ENCODE measurements at places on chromosomes 7 and 10. TPM values are rescaled to one million over a fixed set of nuclear protein-coding genes. Genes with fewer than 3 reads are reported as not detected.

DNA sequence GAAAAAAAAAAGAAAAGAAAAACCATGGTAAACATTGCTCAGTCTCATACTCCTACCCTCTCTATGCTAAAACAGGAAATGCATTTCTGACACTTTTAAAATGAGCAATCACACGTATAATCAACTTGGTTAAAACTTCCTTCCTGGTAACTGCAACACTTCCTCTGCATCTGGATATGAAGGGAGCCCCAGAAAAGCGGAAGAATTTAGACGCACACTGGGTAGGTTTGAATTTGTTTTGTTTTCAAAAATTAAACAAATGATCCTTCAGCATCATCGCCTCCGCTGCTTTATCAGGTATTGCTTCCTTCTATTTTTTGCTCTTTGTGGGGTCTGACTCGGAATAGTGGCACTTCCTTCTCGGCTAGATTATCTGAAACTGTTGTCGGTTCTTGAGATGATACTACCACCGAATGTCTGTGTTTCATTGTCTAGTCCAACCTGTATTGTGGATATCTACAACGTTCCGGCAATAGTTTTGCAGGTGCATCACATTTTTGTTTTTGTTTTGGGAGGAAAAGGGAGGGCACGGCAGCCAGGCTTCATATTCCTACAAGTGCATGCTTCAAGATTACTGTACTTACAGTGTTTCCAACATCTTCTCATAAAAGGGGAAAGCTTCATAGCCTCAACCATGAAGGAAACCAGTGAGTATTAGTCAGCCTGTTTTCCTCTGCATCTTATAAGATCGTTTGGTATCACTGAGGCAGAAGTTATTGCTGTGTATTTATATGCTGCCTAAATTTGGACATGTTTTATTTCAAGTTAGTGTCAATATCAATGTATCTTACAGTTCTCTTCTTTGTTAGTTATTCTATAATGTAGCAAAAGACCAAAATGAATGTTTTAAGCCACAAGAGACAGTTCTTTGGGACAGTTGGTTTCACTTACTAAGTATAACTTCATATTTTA lies at the start of gene PIK3CG:
TSS of gene PIK3CG (plus strand) at position 153 of the 912 bp plus-strand sequence. CDS start 2,280 bp downstream, outside the sequence.
- H3K4me1 ChIP-seq = no peaks in the 10 kb centered on the region
- no peaks in the 10 kb centered on the region for H3K36me3 ChIP-seq
- H3K27ac ChIP-seq = no peak within 1 kb of the TSS
- no peaks in the 10 kb centered on the region for H3K27me3 ChIP-seq
- no peak within 1 kb of the TSS for H3K4me3 ChIP-seq
- DNase-seq = no peak

GRCh38 chr10:52447931-52448353 lies 133.9 kb downstream of the DKK1 start:
- DNase-seq = no peak
- peaks cover 60% of the 10 kb centered on the region for H3K4me1 ChIP-seq
- H3K4me3 ChIP-seq = no peak overlapping the region
- H3K27ac ChIP-seq = peak overlapping the region; percentile 19

The SFTPA1 gene
- not detected for polyA plus RNA-seq

- H3K27me3 ChIP-seq = no peaks in the 10 kb centered on the region
- peaks cover 7% of the 10 kb centered on the region for H3K4me1 ChIP-seq
- peak within 1 kb of the TSS; percentile 85 for H3K4me3 ChIP-seq
- no peaks in the 10 kb centered on the region for H3K36me3 ChIP-seq
- no peak for DNase-seq
Observed at GRCh38 chr10:22316286-22317075, at the start of gene COMMD3. Gene COMMD3 (plus strand): TSS chr10:22316388. CDS start chr10:22316418, 30 bp downstream.

The PKD2L1 gene
- not detected for polyA plus RNA-seq

- H3K27ac ChIP-seq = no peak overlapping the region
- no peak overlapping the region for H3K4me3 ChIP-seq
Observed at GRCh38 chr10:44937196-44938005, 22.2 kb upstream of the RASSF4 start.

DNA sequence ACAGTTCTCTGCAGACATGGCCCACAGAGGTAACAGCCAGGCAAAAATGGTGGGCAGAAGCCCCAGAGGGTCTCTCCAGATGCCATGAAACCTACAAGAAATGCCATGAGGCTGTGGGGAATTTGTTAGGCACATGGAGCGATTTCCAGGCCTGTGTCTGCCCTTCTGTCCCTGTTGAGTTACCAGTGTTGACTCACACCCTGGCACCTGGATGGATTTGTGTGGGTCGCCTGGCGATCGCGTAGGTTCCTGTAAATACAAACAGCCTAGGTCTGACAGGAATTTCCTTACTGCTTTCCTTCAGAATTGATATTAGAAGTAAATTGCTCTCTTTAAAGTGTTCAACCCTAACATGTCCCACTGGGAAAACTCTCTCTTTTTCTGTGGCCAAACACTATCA lies 164.9 kb upstream of the EEPD1 start:
- no peaks in the 10 kb centered on the region for H3K27me3 ChIP-seq
- no peak overlapping the region for H3K27ac ChIP-seq
- peaks cover 4% of the 10 kb centered on the region for H3K4me1 ChIP-seq

GRCh38 chr7:150858236-150859197 lies 6.2 kb downstream of the AOC1 start:
- peaks cover 4% of the 10 kb centered on the region for H3K27me3 ChIP-seq
- H3K4me3 ChIP-seq = no peak overlapping the region
- H3K36me3 ChIP-seq = no peaks in the 10 kb centered on the region
- peaks cover 3% of the 10 kb centered on the region for H3K4me1 ChIP-seq
- H3K27ac ChIP-seq = no peak overlapping the region
- DNase-seq = no peak

GRCh38 chr10:129956286-129956670 lies 7.8 kb downstream of the EBF3 start:
- H3K4me3 ChIP-seq = no peak overlapping the region
- H3K27me3 ChIP-seq = peaks cover 54% of the 10 kb centered on the region
- no peak for DNase-seq
- no peak overlapping the region for H3K27ac ChIP-seq
- H3K4me1 ChIP-seq = no peaks in the 10 kb centered on the region

DNA sequence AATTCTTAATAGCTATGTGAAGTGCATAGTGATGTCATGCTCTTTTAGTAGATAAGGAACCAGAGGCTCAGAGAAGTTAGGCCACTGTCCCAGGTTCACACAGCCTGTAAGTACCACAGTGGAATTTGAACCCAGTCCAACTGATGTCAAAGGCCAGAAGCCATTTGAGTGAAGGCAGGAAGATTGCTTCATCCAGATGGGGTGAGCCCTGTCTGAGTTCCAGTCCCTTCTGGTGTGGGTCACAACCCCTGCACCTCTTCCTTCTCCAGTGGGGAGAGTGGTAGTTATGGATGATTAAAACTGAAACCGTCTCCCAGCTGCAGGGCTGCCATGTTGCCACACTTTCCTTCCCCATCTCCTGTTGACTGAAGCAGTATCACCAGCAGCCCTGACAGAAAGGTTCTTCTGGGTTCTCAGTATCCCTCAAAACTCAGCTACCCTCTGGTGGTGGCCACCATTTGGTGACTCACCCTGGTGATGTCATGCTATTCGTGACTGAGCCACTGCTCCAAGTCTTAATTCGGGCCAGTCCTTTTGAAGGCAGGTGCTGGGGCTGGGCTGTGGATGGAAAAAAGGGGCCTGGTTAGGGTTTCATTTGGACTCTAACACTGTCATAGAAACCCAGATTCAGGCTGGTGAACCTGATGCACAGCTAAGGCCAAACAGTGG lies 1.5 kb upstream of the C10orf95 start:
- H3K27me3 ChIP-seq = no peaks in the 10 kb centered on the region
- peaks cover 23% of the 10 kb centered on the region for H3K4me1 ChIP-seq
- H3K27ac ChIP-seq = no peak overlapping the region
- no peak for DNase-seq
- H3K4me3 ChIP-seq = no peak overlapping the region

GRCh38 chr10:45457487-45457886 lies 83.5 kb downstream of the ALOX5 start:
- no peak for DNase-seq
- no peak overlapping the region for H3K27ac ChIP-seq
- H3K27me3 ChIP-seq = no peaks in the 10 kb centered on the region
- H3K4me1 ChIP-seq = no peaks in the 10 kb centered on the region
- H3K4me3 ChIP-seq = no peak overlapping the region

The STEAP4 gene
- 0.52 TPM for polyA plus RNA-seq

- H3K4me3 ChIP-seq = no peak overlapping the region
- H3K4me1 ChIP-seq = no peaks in the 10 kb centered on the region
- no peak for DNase-seq
Observed at GRCh38 chr10:127832501-127832900, 60.2 kb downstream of the CLRN3 start.

DNA sequence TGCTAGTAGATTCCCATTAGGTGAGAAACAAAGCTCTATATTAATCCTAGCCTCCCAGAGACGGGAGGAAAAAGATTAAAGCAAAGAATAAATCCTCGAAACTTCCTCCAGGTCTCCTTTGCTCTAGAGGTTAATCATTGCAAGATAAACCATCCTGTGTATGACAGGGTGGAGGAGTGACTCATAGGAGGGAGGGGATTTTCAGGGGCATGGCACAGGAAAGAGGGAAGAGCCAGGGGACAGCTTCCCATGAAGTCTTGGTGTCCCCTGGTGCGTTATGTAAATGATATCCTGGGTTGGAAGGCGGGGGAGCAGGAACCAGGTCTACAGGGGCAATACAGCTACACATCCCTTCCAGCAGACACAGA lies 780 bp downstream of the CYP3A5 start:
- DNase-seq = no peak
- H3K4me3 ChIP-seq = peak overlapping the region; percentile 19
- H3K4me1 ChIP-seq = peaks cover 10% of the 10 kb centered on the region
- H3K27me3 ChIP-seq = no peaks in the 10 kb centered on the region
- no peaks in the 10 kb centered on the region for H3K36me3 ChIP-seq

The SORCS1 gene
- not detected for polyA plus RNA-seq

DNA sequence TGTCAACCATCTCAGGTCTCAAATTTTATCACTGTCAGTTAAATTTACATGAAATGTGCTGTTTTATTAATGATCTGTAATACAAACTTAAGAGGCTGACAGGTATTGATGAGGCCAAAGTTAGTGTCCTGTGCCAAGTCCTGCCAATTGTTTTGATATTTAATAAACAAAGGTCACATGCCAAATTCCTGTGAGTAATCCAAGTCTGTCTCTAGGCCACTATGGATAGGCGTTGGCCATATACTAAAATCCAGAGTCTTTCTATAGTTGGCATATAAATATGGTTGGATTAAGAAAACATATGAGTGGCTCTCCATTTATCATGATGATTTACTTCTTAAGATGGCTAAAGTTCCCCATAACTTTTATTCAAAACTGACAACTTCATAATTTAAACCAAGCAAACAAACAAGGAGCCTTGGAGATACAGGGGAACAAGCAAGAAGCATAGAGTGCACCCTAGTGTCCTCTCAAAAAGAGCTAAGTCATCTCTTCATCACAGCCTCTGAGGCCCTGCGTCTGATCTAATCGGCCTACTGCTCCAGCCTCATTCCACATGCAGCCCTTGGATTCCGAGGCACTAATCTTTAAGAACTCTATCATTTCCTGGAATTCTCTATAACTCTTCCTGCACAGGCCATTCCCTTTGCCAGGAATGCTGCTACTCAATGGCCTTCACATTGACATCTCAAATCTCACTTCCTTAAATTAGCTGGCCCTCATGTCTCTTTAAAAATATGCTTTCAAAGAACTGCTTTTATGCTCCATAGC lies 32.7 kb upstream of the NRCAM start:
- H3K4me3 ChIP-seq = no peak overlapping the region
- DNase-seq = no peak
- no peaks in the 10 kb centered on the region for H3K4me1 ChIP-seq
- peaks cover 3% of the 10 kb centered on the region for H3K36me3 ChIP-seq
- no peak overlapping the region for H3K27ac ChIP-seq
- H3K27me3 ChIP-seq = no peaks in the 10 kb centered on the region

GRCh38 chr7:134823400-134823799 lies 44.0 kb downstream of the CALD1 start:
- H3K4me3 ChIP-seq = no peak overlapping the region
- H3K27me3 ChIP-seq = no peaks in the 10 kb centered on the region
- peaks cover 7% of the 10 kb centered on the region for H3K4me1 ChIP-seq
- no peak overlapping the region for H3K27ac ChIP-seq
- H3K36me3 ChIP-seq = peaks cover 6% of the 10 kb centered on the region

- no peaks in the 10 kb centered on the region for H3K36me3 ChIP-seq
- H3K4me3 ChIP-seq = no peak overlapping the region
- peaks cover 48% of the 10 kb centered on the region for H3K4me1 ChIP-seq
- H3K27me3 ChIP-seq = peaks cover 1% of the 10 kb centered on the region
- peak; percentile 93 for DNase-seq
- H3K27ac ChIP-seq = peak overlapping the region; percentile 98
Observed at GRCh38 chr7:73851410-73852338, 9.3 kb upstream of the TMEM270 start.

The LRRD1 gene
- polyA plus RNA-seq = 0.04 TPM

DNA sequence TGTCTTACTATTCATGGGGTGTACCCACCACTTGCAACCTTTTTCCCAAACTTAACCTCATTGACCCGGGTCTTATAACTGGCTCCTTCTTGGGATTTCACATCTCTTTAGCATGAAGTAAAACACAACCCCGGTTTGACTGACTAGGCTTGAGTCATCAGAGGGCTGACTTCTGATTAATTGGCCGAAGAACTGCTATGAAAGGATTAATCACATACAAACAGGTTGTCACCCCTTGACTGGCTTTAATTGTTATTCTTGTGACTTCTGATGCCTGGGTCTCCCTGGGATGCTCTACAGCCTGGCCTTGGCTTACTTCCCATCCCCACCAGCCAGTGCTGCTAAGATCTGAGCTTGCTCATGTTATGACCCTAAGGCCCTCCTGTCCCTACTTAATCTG lies 8.8 kb upstream of the CRPPA start:
- H3K27me3 ChIP-seq = no peaks in the 10 kb centered on the region
- H3K4me1 ChIP-seq = no peaks in the 10 kb centered on the region
- no peak for DNase-seq
- no peaks in the 10 kb centered on the region for H3K36me3 ChIP-seq
- H3K4me3 ChIP-seq = no peak overlapping the region

- no peak for DNase-seq
- H3K27ac ChIP-seq = no peak overlapping the region
- no peak overlapping the region for H3K4me3 ChIP-seq
- no peaks in the 10 kb centered on the region for H3K27me3 ChIP-seq
- H3K4me1 ChIP-seq = no peaks in the 10 kb centered on the region
Observed at GRCh38 chr7:37823557-37823956, 24.8 kb upstream of the NME8 start.

GRCh38 chr10:44334621-44335184 lies 50.2 kb downstream of the CXCL12 start:
- H3K4me3 ChIP-seq = no peak overlapping the region
- no peak overlapping the region for H3K27ac ChIP-seq
- DNase-seq = no peak
- no peaks in the 10 kb centered on the region for H3K36me3 ChIP-seq
- no peaks in the 10 kb centered on the region for H3K27me3 ChIP-seq

The MKX gene
- 0.01 TPM for polyA plus RNA-seq

DNA sequence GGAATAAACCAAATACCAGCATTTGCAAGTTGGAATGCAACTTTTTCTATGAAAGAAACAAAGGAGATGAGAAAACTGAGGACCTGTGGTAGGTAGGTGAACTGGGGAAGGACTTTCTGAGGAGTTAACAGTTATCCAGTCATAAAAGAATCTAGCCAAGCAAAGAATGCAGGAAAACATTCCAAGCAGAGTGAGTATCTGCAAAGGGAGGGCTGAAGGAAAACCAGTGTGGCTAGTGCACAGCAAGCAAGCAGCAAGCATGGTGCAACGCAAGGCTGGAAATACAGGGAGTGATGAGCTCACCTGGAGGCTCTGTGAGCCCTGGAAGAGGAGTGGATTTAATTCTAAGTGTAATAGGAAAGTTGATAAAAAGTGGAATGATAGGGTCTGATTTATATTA lies 44.0 kb downstream of the RTKN2 start:
- H3K4me1 ChIP-seq = no peaks in the 10 kb centered on the region
- no peak overlapping the region for H3K4me3 ChIP-seq
- DNase-seq = no peak
- no peak overlapping the region for H3K27ac ChIP-seq
- H3K36me3 ChIP-seq = no peaks in the 10 kb centered on the region

Data from keratinocyte (primary cell).